NCI-H2081 treated with DMSO at 0.1 percent for 48 hours (cell line): ENCODE measurements at places on chromosomes 12 and 14.

DNA sequence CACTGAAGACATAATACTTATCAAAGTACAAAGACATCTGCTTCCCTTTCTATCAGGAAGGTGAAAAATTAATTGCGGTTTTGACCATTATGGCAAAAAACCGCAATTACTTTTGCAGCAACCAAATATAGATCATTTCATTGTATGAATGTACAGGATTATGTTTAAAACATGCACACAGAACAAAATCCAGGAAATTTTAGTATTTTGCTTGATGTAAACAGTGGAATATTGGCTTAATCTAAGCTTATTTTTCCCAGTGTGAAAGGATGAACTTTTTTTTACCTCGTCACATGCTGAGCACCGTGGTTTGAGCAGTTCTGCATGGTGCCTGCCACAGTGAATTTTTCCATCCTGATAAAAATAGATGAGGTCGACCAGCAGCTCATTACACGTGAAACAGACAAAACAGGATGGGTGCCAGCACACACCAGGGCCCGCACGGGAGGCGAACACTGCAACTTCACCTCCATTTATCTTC is 121.2 kb downstream of the PRICKLE1 start:
- DNase-seq = no peak

DNA sequence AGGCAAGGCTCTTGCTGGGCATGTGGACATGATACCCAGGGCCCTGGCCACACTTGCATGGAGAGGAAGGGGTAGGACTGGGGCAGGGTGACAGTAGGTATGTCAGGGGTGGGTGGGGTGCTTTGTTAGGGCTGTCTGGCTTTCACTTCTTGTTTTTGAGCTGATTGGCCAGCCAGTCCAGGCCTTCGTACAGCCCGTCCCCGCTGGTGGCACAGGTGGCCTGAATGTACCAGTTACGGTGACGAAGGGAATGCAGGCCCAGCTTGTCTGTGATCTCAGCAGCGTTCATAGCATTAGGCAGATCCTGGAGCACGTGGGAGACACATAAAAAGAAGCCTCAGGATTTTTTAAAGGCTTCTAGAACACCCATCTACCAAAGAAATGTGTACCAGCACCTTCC is 13.5 kb upstream of the FKBP11 start:
- DNase-seq = no peak

DNA sequence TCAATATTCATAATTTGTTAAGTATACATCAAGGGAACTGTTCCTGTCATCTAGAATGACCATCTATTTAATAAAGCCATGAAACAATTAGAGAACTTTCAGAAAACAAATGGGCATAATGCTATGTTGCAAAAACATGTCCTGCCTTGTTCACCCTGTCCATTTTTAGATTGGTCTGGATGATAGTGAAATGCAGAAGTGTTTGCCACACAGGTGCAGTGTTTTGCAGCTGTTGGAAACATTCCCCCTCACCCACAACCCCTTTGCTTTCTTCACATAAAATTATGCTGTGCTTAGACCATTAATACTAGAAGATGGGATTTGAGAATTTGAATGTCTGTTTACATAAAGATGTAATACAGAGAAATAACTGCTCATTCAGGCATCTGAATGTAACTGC is 36.5 kb downstream of the LEMD3 start:
- DNase-seq = no peak

DNA sequence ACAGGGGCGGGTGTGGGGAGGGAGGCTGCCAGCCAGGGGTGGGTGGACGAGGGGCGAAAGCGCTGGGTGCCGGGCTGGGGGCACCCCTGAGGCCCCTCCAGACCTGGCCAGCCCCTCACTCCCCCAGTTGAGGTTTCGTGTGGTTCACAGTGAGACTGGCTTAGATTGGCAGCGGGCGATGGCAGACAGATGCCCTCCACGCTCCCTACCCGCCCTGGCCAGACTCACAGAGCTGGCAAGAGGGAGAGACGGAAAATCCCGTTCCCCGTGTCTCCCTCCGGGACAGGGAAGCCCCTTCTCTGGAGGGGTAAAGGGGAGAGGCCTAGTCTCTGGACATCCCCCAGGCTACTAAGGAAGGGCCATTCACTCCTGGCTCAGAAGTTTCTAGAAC is 33.2 kb upstream of the VPS37B start:
- DNase-seq = no peak

DNA sequence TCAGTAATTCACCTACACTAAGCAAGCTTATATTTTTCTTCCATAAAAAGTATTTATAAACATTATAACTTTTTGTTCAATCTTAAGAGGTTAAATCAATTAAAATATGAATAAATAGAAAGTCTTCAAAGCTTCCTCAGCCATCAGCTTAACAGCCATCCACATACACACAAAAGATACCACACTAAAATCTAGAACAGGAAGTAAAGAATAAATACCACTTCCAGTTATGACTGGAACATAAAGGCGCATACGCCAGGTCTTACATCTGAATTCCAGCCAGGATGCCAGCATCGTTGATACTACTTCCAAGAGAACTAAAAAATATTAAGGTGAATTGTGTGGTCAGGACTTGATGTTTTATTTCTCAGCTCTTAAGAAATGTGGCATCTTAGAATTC is 17.0 kb downstream of the SIX1 start:
- no peak for DNase-seq

DNA sequence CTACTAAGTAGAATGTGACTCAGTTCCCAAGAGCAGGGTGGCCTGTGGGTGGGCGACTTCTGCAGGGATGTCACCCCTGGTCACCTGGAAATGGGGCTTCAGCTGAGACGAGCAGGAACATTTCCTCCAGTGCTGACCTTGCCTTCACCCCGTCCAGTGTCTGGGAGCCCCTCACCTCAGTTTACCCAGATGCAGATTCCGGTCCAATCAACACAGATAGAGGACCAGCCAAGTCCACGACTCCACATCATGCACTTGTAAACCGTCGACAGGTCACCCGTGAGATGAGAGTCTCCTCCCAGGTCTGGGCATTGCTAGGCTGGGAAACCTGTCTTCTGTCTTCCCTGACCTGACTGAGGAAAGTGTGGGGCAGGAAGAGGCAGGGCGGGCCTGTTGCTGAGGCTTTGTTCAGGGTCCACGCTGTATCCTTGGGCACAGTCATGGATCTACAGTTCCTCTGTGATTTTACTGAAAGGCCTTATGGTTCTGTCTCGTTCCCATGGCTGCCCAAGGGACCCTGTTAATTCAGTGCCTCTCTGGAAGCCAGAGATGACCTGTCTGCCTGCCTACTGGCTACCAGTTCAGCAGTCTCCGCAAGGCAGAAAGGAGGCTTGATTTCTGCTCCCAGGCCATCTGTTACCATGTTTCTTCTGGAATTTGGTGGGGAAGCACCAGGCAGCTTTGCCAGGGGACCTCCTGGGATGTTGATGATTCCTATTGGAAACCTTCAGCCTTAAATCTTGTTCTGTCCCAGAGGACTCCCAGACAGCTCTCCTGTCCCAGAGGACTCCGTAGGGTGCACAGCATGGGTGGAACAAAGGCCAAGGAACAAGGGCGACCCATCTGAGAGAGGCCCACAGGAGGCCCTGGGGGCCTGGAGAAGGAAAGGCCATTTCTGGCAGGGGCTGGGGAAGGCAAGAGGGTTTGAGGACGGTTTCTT is 288.5 kb upstream of the RTL1 start:
- no peak for DNase-seq

DNA sequence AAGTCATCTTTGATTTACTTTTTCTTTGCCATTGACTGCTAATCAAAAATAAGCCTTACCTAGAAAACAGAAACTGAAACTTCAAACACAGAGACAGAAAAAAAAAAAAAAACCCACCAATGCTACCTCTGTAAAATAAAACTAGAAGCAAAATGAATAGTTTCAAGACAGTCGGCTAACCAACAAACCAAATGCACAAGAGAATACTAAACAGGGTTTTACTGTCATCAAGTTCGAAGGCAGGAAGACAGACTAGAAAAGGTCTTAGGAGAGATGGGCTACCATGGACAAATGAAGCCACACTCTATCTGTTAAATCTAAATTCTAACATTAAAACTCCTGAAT is 59.5 kb downstream of the SEL1L start:
- no peak for DNase-seq

DNA sequence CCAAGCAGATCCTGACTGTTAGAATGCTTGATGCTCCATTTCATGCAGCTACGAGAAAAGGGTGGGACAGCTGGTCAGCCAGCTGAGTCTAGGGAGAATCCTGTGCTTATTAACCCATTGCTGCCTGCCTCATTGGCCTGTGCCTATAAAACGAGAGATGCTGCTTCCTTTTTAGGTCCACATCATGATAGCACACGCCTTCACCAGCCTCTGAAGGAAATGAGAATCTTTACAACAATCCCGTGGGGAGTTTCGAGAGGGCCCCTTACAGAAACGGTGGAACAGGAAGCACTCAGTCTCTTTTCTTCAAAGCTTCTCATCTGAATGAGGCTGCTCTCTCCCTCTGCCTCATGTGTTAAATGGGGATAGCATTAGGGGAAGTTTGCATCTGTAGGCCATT is 147.3 kb upstream of the RFLNA start:
- DNase-seq = no peak

DNA sequence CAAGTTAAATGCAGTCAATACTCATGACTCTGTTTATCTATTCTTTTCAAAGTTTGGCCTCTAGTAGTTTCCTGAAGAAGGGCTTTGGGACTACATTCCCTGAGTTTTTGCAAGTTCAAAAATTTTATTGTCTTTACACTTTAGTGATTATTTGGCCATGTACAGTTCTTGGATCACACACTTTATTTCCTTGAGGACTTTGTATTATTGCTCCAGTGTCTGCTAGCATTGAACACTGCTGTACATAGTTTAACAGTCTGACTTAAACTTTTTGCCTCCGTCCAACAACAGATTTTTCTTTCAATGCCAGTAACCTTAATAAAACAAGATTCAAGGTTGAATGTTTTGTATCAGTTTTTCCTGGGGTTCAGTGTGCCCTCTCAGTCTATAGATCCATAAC is 132.3 kb downstream of the DERA start:
- no peak for DNase-seq

DNA sequence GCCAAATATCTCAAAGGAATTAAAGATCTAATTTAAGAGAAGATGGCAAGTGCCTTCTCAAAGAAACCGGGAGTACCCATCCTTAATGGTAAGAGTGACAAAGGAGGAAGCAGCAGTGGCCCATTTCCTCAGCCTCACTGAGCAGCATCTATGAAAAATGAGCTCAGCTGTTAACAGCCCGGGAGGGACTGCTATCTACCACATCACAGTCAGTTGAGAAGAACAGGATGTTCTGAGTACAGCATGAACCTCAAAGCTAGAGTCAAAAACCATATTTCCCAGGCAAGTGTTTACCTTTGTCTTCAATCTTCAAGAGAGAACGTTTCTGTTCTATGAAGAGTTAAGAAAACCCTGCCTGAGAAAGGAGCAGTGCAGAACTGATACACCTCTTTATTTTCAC is 115.0 kb downstream of the BTG1 start:
- no peak for DNase-seq

GRCh38 chr12:75744607-75745256 is 233.3 kb upstream of the KRR1 start:
- no peak for DNase-seq

- DNase-seq = no peak
Observed at GRCh38 chr12:110717037-110717436, 25.7 kb downstream of the PPP1CC start.

DNA sequence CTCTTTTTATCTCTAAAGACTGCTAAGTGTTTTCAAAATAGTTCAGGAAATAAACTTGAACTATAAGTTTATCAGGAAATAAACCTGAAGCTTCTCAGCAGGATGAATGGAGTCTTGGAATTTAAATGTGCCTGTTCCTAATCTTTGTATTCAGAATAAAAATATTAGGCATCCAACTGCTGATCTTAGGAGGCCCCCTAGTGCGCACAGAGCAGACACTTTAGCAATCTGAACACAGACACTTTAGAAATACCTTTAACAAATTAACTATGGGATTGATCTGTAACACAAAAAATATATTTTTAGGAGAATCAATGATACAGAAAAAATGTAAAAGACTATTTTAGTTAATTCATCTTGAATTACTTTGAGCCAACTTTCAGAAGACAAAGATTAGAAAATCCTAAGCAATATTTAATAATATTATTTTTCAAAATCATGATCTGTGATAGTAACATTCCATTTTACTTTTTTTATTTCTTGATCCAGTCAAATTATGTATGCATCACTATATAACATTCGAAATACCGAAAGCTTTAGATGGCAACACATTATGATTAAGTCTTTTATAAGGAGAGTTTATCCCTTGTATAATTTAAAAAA is 80.9 kb downstream of the SLC41A2 start:
- no peak for DNase-seq

GRCh38 chr14:95066427-95066986 is 90.8 kb downstream of the DICER1 start:
- no peak for DNase-seq

DNA sequence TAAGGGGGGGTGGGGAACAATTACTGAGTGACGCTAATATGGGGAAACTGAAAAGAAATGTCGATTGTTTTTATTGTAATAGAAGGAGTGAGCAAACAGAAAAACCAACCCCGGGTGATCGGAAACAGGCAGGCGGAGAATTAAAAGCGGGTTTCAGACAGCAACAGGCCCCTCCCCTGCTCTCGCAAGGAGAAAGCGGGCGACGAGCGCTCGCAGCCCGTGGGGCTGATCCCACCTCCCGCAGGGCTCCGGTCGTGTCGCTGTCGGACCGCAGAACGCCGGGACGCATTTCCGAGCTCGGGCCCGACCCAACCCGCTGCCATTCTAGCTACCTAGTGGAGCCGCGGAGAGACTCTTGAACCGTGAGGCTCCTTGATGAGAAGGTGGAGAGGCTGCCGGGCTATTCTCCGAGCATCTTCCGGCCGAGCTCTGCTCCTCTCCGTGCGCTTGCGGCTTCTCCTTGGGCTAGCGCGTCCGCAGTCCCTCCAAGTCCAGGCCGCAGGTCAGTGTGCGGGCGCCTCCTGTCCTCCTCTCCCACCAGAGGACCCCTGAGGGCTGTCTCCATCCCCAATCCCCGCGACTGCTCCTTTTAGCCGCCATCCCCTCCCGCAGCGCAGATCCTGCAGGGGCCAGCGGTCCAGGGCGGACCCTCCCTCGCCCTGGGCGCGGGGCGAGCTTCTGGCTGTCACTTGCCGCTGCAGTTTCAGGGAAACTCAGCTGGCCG is 4.1 kb upstream of the PAX9 start:
- no peak for DNase-seq

- DNase-seq = no peak
Observed at GRCh38 chr12:67074072-67074471, 195.1 kb upstream of the CAND1 start.

- DNase-seq = no peak
Observed at GRCh38 chr12:105235281-105235731, 668 bp downstream of the APPL2 start.

- no peak for DNase-seq
Observed at GRCh38 chr12:46677749-46678148, 148.0 kb downstream of the SLC38A4 start.
